ENCODE measurements at places on chromosomes 6 and 20.

- no peak for DNase-seq
Measured at GRCh38 chr20:10332656-10333415, 101.2 kb downstream of the MKKS start.

- DNase-seq, result no peak
Measured at GRCh38 chr6:147057188-147057587, 147.0 kb upstream of the STXBP5 start.

GRCh38 chr6:16760516-16761470, at the start of gene ATXN1:
Gene ATXN1 (minus strand): TSS chr6:16761460.
- DNase-seq, result peak; percentile 69

DNA sequence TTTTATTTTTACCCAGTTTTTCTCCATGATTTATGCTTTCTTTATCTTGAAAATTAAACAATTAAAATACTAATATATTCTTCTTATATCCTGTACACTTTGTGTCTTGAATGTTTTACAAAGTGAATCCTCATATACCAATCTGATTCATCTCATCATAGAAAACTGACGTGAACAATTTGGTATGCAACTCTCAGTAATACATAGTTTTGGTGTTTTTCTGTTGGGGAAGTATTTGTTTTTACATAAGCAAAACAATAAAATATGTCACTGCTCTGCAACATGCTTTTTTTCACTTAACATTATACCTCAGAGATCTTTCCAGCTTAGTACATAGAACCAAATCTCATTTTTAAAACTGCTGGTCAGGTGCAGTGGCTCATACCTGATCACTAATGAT, 14.7 kb downstream of the DNAAF9 start:
- no peak for DNase-seq

GRCh38 chr20:5871459-5872410, 78.6 kb downstream of the TRMT6 start:
- DNase-seq, result no peak

- DNase-seq, result no peak
Measured at GRCh38 chr6:25617997-25618396, 34.0 kb upstream of the SCGN start.

DNA sequence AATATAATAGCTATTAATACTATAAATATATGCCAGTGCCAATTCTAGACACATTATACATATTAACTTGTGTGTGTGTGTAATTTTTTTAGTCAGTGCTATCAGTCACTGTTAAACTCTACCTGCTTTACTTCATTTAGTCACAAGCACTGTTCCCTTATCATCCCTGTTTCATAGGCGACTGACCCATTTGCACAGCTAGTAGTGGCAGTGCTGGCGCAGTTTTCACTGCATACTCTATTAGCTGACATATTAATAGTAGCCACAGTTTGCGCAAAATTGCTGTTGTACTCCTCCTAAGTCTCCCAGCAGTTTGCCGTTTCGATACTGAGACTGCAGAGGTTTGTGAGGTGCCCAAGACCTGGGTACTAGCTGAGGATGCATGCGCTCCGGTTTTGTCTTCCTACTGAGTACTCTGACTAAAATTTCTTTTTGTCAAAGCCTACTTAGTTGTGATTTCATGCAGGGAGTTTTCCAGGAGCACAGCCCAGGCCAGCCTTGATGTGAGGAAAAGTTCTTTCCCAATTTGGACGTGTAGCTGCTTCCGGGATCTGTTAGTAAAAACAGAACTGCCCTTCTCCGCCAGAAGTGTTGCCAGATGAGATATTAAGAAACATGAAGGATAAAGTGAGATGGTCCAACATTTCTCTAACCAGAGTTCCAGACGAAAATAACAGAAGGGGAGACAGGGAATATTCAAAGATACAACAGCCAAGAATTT, 5.6 kb downstream of the BAG2 start:
- no peak for DNase-seq

DNA sequence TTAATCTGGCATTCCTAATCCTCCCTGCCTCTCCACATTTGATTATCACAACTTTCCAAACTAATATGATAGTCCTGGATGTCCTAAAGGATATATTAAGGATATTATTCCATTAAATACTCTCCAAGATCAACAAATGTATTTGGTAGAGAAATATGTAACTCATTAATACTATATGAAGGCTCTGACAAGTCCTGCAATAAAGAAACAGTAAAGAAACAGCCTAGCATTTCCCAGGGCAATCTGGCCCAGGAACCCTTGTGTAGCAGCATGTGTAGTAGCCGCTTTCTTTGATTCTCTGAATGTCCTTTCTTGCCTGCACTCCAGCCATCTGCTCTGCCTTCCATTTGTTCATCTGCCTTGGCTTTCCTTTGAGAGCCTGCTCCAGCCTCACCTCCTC, 23.7 kb downstream of the TRAM2 start:
- no peak for DNase-seq

DNA sequence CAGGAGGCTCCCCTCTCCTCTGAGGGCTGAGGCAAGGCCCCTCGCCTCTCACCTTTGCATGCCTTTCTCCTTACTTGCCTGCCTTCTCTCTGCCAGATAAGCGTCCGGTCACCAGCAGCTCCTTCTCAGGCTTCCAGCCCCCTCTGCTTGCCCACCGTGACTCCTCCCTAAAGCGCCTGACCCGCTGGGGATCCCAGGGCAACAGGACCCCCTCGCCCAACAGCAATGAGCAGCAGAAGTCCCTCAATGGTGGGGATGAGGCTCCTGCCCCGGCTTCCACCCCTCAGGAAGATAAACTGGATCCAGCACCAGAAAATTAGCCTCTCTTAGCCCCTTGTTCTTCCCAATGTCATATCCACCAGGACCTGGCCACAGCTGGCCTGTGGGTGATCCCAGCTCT, 21.3 kb upstream of the PPARD start:
- DNase-seq, result no peak

- no peak for DNase-seq
Measured at GRCh38 chr6:38234934-38235682, 404.6 kb downstream of the BTBD9 start.

DNA sequence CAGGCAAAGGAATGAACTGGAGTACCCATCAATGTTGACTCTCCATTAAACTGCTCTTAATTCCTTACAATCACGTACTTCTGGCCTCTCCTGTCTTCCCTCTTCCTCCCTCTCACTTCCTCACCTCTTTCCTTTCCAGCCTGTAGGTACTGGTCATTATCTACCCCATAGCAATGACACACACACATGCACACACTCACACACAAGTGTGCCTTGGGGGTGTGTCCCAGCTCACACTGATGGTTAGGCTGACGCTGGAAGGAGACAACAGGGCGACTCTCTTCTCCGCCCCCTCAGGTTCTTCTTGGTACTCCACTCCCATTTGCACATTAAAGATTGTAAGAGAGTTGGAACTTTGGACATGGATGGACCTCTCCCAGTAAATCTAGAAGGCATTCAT, 14.0 kb upstream of the SERPINB9 start:
- peak; percentile 64 for DNase-seq

DNA sequence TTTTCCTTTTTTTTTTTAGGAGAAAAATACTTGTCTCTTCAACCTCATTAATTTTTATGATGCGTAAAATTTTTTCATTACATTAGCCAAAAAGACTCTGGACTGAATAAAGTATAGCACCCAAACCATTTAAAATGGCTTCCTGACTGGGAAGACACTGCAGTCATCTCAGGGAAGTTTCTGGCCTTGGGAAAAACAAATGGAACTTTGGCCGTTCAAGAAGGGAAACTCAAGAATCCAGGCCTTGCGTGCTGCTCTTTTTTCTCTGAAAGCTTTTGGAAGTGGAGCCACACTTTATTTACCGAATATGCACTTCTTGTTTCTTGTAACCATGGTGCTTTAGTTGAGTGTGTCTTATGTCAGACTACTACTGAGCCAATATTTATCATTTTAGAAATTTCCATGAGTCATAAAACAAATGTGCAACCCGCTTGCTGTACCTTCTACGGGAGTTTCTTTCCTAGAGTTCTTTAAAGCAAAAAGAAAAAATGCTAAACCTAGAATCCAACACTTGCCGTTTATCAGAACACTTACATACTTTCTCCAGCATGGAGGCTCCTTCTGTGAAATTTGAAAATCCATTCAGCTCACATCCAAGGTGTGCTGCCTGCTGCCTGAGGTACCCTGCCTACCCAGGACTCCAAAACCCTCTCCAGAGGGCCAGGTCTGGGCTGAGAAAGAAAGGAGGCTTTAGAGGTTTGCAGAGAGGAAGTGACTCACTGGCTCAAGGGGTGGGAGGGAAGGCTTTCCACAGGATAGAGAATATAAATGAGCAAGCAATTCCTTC, 11.5 kb upstream of the DSTN start:
- DNase-seq, result peak; percentile 60

GRCh38 chr20:61909028-61909427, 156.7 kb downstream of the TAF4 start:
- DNase-seq, result no peak

GRCh38 chr6:113539623-113540022, 317.5 kb upstream of the MARCKS start:
- no peak for DNase-seq

DNA sequence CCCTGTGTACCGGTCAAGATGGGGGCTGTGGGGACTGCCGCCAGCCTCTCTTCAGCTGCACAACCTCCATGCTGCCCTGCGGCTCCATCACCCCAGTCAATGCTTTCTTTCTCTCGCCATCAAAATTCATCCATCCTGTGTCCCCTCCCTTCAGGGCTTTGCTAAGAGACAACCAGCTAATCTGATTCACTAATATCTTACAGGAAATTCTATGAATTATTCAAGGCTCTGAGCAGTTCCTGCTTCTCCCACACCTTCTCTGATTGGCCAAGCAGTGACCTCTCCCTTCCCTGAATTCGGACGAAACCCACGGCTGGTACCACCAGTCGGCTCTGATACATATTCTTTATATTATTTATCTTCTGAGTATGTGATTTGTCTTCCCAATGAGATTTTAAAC, 13.8 kb downstream of the ITPR3 start:
- DNase-seq, result no peak

GRCh38 chr6:15313367-15313766, 67.5 kb downstream of the JARID2 start:
- no peak for DNase-seq

DNA sequence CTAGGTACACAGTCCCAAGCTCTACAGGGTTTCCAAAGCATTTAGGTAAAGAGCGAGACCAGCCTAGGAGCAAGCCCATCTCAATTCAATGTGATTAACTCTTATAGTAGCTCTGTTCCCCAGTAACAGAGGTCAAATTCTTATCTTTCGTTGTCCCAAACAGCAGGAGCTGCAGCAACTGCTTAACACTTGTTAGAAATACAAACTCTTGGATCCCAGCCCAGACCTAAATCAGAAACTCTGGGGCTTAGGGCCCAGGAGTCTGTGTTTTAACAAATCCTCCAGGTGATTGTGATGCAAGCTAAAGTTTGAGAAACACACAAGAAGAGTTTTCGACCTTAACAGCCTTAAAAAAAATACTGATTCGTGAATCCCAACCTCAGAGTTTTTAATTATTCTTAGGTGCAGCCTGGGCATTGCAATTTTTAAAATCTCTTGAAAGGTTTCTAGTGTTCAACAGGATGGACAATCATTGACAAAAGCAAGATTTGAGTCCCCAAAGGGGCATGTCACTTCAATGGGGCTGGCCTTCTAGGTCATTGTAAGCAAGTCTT, 127.4 kb upstream of the HCRTR2 start:
- peak; percentile 17 for DNase-seq

DNA sequence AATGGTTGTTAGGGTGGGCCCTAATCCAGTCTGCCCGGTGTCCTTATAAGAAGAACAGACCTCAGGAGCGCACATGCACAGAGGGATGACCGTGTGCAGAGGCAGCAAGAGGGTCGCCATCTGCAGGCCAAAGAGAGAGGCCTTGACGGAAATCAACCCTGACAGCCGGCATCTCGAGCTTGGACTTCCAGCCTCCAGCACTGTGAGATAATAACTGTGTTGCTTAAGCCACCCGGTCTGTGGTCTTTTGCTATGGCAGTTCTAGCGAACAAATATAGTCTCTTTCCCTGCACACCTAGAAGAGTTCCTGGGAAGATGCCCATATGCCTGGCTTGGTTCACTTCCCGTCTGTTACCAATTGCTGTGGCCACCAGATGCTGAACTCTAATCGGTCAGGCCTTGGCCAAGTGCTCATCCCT, 35.3 kb upstream of the PTGIS start:
- peak; percentile 71 for DNase-seq

GRCh38 chr6:158068893-158069799, 87.5 kb downstream of the SYNJ2 start:
- no peak for DNase-seq

DNA sequence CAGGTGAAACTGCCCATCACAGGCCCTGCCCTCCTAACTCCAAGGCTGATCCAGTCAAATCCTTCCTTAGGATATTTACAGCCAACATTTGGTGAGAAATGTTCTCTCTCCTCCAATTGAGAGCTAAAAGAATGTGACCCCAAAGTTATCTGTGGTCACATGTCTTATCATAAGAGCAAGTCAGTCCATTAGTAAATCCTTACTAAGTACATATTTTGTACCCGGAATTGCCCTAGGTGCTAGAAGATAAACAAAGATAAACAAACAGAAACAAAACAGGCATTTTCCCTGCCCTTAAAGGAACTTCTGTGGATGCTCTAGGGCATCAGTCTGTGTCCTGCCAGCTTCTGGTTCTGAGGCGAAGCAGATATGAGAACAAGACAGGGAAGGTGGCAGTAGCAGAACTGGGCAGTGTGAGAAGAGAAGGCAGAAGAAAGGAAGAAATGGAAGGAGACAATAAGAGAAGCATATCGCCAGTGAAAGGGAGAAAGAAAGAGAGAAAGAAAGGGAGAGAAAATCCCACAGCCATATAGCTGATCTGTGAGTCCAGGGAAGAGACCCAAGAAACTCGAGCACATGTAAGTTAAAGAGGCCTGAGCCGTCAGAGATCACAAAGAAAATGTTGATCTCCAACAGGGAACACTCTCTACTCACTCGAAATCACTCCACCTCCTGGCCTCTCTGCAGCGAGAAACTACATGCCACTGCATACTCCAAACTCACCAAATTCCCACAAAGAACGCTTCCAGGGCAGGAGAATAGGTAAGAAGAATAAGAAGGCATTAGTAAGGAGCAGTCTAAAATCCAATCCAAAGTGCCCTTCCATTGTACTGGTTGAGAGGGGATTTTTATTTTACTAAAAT, 41.7 kb downstream of the CDK5RAP1 start:
- DNase-seq, result no peak

DNA sequence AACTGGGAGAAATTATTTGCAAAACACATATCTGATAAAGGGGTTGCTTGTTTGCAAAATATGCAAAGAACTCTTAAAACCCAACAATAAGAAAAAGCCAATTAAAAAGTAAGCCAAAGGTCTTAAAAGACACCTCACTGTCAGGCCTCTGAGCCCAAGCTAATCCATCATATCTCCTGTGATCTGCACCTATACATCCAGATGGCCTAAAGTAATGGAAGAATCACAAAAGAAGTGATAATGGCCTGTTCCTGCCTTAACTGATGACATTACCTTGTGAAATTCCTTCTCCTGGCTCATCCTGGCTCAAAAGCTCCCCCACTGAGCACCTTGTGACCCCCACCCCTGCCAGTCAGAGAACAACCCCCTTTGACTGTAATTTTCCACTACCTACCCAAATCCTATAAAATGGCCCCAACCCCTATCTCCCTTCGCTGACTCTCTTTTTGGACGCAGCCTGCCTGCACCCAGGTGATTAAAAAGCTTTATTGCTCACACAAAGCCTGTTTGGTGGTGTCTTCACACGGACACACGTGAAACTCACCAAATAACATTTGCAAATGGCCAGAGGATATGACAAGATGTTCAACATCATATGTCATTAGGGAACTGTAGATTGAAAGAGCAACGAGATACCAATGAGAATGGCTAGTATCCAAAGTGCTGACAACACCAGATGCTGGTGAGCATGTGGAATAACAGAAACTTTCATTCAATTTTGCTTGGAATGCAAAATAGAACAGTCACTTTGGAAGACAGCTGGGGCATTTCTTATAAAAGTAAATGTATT, 565.0 kb upstream of the ADGRB3 start:
- peak; percentile 49 for DNase-seq
